ENCODE measurements at places on chromosomes 5 and 9.

- DNase-seq, result no peak
These were observed 69.8 kb upstream of the CCDC112 start for GRCh38 chr5:115366223-115366622.

DNA sequence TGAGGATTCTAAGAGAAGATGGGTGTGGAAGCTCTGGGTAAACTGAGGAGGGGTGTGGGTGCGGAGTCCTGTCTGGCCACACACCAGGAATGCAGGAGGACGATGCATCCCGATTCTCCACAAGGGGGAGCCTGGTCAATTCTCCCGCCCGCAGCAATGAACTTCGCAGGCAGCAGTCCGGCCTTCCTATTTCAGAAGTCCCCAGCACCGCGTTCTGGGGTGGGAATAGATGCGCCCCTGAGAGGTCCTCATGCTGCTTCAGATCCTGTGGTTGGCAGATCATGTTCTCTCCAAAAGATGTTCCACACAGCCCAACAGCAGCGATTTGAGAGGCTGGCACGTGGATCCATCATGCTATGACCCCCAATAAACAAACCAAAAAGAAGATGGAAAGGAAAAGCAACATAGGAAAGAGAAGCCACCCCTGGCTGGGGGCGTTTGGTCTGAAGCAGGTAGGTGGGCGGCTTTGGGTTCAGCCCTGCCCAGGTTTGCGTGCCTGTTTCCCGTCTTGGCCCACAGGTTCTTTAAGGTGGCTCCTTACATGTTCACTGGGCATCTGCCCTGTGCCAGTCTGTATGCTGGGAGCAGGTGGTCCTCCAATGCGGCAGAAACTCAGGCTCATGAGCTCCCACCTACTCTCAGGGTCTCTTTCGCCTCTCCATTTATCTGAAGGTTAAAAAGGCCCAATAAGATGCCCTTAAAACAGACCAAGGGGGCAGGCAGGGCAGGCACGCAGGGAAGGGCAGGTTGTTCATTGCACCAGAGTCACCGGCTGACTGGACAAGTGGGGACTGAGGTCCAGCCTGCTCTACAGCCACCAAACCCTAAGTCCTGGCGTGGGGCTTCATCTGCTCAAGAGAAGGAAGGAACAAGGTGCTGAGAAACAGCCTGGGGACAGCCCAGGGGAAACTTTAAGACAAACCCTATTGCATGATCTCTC is 171.6 kb downstream of the PAX5 start:
- peak; percentile 23 for DNase-seq

- no peak for DNase-seq
These were observed 546.0 kb upstream of the RORB start for GRCh38 chr9:73951147-73951546.

- DNase-seq, result no peak
These were observed 130.1 kb upstream of the TLR4 start for GRCh38 chr9:117574099-117574498.

DNA sequence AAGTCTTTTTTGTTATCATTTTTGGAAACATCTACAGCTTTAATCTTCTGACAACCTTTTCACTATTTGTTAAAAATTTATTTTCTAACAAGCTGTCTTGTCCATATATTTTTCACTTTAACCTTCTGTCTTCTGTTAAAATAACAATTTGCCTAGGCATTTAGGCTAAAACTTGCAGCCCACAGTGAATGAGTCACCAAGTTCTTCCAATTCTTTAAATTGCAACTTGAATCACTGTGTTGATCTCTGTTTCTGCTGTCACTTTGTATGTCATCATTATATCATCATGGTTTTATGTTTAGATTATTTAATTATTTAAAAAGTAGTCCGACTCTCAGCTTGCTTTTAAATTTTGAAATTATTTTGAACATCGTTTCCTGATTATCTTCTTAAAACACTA is 473.8 kb upstream of the PTPRD start:
- no peak for DNase-seq

Measured in suppressor macrophage treated with lipopolysaccharide for 4 hours (primary cell).